GM23248 (cell line): ENCODE measurements at places on chromosomes 7 and 10. TPM values are rescaled to one million over a fixed set of nuclear protein-coding genes. Genes with fewer than 3 reads are reported as not detected.

The STEAP2 gene
- 19.2 and 20.2 TPM in 2 replicates for polyA plus RNA-seq

The SLC26A4 gene
- polyA plus RNA-seq = 0.10 and 0.24 TPM in 2 replicates

The ZNF438 gene
- 4.0 and 4.1 TPM in 2 replicates for polyA plus RNA-seq

The WDR86 gene
- not detected in 2 replicates for polyA plus RNA-seq

The PRTFDC1 gene
- 13.9 and 16.0 TPM in 2 replicates for polyA plus RNA-seq

The TMEM196 gene
- polyA plus RNA-seq = not detected in 2 replicates

The ST8SIA6 gene
- not detected in 2 replicates for polyA plus RNA-seq

The DOCK4 gene
- 2.0 and 2.1 TPM in 2 replicates for polyA plus RNA-seq

The CTAGE4 gene
- polyA plus RNA-seq = 0.35 and 1.0 TPM in 2 replicates

The POU6F2 gene
- polyA plus RNA-seq = not detected in 2 replicates

The NKX1-2 gene
- not detected in 2 replicates for polyA plus RNA-seq

The PRR15 gene
- polyA plus RNA-seq = 9.2 and 11.5 TPM in 2 replicates

The PNLIPRP1 gene
- polyA plus RNA-seq = not detected in 2 replicates

The CALML3 gene
- polyA plus RNA-seq = not detected in 2 replicates

The FOXI2 gene
- polyA plus RNA-seq = not detected in 2 replicates

The HKDC1 gene
- 0.33 and 0.34 TPM in 2 replicates for polyA plus RNA-seq

The ELOVL3 gene
- 1.4 and 1.9 TPM in 2 replicates for polyA plus RNA-seq

The PNLIPRP3 gene
- polyA plus RNA-seq = not detected in 2 replicates

The AP3M1 gene
- polyA plus RNA-seq = 29.1 and 33.4 TPM in 2 replicates

The ASB15 gene
- polyA plus RNA-seq = not detected in 2 replicates

The ALOX5 gene
- polyA plus RNA-seq = 0.22 TPM in 1 of 2 replicates, not detected in the other

The KAZALD1 gene
- polyA plus RNA-seq = 34.1 and 34.4 TPM in 2 replicates

The MKI67 gene
- polyA plus RNA-seq = 19.5 and 22.5 TPM in 2 replicates

The LSM5 gene
- polyA plus RNA-seq = 110 and 117 TPM in 2 replicates

The OPALIN gene
- polyA plus RNA-seq = not detected in 2 replicates

The VWA2 gene
- polyA plus RNA-seq = not detected in 2 replicates

The C7orf33 gene
- polyA plus RNA-seq = not detected in 2 replicates

The MNX1 gene
- not detected in 2 replicates for polyA plus RNA-seq

The SH2D4B gene
- polyA plus RNA-seq = not detected in 2 replicates

The RPP30 gene
- polyA plus RNA-seq = 51.1 and 54.6 TPM in 2 replicates

The PRF1 gene
- not detected in 2 replicates for polyA plus RNA-seq

The RBP4 gene
- 0.46 and 0.90 TPM in 2 replicates for polyA plus RNA-seq

The HOXA4 gene
- 3.1 and 3.3 TPM in 2 replicates for polyA plus RNA-seq

The TFPI2 gene
- 706 and 730 TPM in 2 replicates for polyA plus RNA-seq

The PSD gene
- polyA plus RNA-seq = 0.95 and 1.8 TPM in 2 replicates

The ANKRD7 gene
- polyA plus RNA-seq = 1.3 and 1.6 TPM in 2 replicates

The RET gene
- not detected in 2 replicates for polyA plus RNA-seq

The AASS gene
- polyA plus RNA-seq = 3.6 and 5.8 TPM in 2 replicates

The SPDYE8 gene
- 0.14 and 0.27 TPM in 2 replicates for polyA plus RNA-seq

The ABCF2 gene
- polyA plus RNA-seq = 40.7 and 40.9 TPM in 2 replicates

The ELAPOR2 gene
- polyA plus RNA-seq = 0.57 and 1.6 TPM in 2 replicates

The IFRD1 gene
- 71.9 and 73.9 TPM in 2 replicates for polyA plus RNA-seq

The CEP55 gene
- polyA plus RNA-seq = 14.9 and 16.8 TPM in 2 replicates

The TET1 gene
- polyA plus RNA-seq = 0.68 and 0.84 TPM in 2 replicates

The NOC3L gene
- polyA plus RNA-seq = 22.3 and 23.4 TPM in 2 replicates

The HOXA2 gene
- polyA plus RNA-seq = 0.09 TPM in 1 of 2 replicates, not detected in the other

The ITIH2 gene
- polyA plus RNA-seq = not detected in 2 replicates

The APBB1IP gene
- polyA plus RNA-seq = 25.0 and 25.1 TPM in 2 replicates

The DDC gene
- not detected in 2 replicates for polyA plus RNA-seq

The ELFN1 gene
- polyA plus RNA-seq = 0.13 and 0.19 TPM in 2 replicates

The FBXO24 gene
- 0.11 and 0.38 TPM in 2 replicates for polyA plus RNA-seq

The IL6 gene
- 29.0 and 30.6 TPM in 2 replicates for polyA plus RNA-seq

The TMEM176A gene
- not detected in 2 replicates for polyA plus RNA-seq
